CD4-positive, alpha-beta T cell treated with Interleukin-15 for 1 hour (primary cell): ENCODE measurements at places on chromosomes 6 and 20.
A peak's percentile ranks its signal among the peaks of the same experiment; 100 is the strongest.

DNA sequence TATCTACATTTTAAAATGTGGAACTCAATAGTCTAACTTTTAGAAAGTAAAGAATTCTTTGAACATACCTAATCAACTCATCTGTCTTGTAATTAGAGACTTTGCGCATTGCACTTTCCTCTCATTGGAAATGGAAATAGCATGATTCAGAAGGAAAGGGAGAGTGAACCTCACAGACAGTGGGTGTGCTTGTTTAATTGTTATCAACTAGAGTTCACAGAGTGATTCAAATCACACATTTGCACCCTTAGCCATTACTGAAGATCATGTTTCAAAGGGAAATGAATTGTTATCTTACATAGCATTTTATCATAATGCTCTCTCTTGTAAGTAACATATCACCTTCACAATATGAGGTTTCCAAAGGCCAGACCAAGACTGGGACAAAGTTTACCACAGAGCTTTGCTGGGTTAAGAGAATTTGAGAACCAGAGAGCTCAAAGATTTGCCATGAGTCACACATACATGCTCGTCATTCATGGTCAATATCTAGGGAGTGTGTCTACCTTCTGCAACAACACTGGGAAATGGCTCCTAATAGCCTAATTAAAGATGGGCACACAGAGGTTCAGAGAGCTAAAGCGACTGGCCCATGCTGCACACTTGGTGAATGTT lies 21.5 kb downstream of the GSTA3 start:
- DNase-seq = no peak

DNA sequence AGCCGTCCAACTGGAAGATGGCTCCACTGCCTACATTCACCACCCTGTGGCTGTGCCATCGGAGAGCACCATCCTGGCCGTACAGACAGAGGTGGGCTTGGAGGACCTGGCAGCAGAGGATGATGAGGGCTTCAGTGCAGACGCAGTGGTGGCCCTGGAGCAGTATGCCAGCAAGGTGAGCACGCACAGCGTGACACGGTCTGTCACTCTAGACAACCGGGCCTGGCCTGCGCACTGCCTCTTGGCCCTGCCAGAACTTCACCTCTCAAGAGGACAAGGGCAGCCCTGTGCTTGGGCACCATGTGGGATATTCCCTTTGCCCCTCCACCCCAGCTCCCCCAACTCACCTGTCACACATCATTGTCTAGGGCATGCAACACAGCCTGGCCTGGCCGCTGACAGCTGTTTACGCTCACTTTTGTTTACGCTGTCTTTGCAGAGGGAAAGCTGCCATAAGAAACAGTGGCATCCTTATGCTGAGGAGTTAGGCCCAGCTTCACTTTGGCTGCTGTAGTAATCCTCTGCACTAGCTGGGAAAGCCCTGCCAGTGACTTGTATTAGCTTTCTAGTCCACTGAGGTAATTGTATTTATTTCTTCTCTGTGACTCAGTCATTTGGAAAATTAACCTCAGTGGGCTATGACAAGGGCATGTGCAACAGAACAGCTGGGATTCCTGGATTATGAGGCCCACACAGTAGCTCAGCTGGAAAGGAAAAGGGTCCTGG lies 9.8 kb upstream of the DEF6 start:
- no peak for DNase-seq

- no peak for DNase-seq
These were observed 19.5 kb upstream of the DEFB113 start for GRCh38 chr6:49988900-49989299.

DNA sequence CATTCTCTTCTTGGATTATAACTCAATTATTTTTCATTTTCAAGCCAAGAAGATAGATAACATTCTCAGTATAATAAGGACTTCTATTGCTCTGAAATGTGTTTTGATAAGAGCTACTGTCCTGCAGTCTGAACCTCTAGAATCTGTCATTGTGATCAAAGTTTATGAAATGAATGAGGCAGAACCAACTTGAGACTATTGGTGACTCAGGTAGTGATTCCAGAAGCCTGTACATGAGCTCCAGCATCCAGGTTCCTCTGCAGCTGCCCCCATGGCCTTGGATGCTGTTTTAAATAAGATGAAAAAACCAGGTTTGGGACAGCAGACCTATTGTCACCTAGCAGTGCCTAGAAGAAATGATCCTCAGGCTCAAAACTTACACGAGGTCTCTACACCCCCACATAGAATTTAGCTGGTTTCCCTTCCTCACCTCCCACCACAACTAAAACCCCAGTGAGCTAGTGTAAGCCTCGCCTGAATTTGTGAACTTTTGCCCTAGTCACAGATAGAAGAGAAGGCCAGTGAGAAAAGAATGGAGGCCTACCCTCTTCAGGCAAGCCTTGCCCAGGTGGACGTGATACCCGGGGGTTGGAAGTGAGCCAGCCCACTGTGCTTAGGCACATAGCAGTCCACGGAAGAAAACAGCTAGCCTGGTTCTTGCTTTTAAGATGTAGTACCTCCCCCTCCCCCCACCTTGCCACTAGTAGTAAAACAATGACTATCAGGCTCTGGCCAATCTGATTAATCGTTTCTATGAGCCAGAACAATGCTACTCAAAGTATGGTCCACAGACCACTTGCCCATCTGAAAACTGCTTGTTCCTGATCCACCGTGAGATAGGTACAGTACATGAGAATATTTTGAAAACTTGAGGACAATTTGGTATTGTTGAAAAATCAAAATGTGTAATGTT lies 73.0 kb upstream of the SYNJ2 start:
- DNase-seq = no peak

GRCh38 chr6:17130786-17131185 lies 28.9 kb downstream of the STMND1 start:
- DNase-seq = no peak

DNA sequence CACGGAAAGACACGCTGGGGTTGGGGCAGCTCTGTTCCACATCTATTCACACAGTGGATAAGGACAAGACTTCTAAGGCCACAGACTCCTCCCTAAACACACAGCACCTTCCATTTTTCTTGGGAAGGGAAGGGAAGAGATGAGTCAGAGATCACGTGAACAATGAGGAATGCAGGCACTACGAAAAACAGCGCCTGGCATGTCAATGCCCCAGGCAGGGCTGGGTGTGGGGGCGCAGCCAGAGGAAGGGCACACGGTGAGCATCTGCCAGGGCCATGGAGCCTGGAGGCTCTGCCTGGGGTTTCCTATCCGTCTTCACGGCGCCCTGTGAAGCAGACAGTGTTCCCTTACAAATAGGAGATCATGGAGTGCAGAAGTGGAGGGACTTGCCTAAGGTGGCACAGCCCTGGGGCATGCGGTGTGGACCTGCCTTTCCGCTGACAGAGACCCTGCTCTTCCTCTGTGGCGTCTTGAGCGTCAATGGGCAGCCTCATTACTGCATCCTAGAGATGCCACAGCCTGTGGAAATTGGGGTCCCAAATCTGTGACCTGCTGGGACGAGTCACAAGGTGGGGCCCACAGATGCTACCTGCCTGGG lies 15.4 kb downstream of the UNC93A start:
- no peak for DNase-seq

- no peak for DNase-seq
These were observed 9.8 kb downstream of the MMUT start for GRCh38 chr6:49453221-49453620.

- no peak for DNase-seq
These were observed 80.1 kb upstream of the NXT1 start for GRCh38 chr20:23270382-23270911.

- DNase-seq = peak; percentile 45
These were observed 770 bp downstream of the KIF3B start for GRCh38 chr20:32278199-32278643.

DNA sequence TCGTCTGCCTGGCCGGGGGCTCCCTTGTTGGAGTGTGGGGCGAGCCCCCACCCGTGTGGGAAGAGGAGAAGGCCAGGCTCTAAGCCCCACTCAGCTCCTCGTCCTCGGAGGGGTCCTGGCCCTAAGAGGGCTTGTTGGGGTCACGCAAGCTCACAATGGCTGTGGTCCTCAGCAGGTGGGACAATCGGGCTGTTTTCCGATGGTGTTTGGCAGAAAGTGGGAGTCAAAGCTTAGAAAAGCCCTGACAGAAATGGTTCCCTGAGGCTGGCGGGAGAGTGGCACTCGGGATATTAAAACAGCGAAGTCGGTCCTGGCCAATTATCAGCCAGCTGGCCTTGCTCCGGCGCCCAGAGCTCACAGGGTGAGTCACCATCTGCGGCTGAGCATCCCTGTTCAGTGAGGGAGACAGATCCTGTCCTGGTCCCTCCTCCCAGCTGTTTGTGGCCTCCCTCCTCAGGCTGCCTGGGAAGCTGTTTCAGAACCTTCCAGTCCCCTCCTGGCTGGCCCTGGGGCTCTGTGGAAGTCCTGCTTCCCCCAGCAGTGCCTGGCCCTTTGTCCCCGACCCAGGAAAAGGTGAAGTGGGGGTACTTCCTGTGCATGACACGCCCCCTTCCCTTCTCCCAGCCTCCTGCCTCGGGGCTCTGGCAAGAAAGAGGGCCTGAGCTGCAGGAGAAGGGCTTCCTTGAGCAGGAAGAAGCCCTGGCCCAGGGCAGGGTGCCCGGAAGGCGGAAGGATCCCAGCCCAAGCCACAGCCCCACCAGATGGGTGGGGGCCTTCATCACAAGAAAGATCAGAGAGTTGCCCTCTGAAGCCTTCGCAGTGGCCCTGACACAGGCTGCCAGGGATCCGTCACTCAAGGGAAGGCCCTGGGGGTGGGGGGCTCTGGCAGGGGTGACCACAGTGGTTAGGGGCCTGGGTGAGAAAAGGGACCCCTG lies 53.6 kb upstream of the BHLHE23 start:
- DNase-seq = no peak

DNA sequence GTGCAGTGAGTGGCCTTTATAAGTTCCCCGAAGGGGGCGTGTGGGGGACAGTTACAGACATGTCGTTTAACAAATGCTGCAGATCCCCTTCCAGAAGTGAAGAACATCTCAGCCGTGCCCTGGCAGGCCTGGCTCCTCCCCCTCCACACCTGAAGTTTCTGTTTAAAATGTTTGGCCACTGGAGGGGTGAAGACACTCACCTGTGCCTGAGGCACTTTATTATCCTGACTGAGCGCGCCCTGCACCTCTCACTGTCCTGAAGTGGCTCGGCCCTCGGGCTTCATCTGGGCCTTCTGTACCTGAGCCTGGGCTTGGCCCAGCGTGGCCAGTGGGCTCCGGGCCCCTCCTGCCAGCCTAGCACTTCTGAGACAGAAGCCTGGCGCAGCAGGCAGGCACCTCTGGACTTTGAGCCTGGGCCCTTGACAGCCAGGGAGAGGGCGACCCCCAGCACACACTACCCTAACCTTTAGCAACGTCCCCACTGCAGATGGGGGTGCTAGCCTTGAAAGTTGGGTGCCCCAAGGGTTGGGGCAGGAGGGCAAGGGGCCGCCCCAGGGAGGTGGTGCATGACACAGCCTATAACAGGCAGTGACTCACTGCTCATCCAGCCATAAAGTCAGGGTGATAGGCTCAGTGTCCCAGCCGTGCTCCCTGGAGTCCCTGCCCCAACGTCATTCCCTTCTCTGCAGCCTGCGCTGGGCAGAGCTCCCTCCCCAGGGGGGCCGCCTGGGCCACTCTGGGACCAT lies 13.6 kb upstream of the GATA5 start:
- no peak for DNase-seq

DNA sequence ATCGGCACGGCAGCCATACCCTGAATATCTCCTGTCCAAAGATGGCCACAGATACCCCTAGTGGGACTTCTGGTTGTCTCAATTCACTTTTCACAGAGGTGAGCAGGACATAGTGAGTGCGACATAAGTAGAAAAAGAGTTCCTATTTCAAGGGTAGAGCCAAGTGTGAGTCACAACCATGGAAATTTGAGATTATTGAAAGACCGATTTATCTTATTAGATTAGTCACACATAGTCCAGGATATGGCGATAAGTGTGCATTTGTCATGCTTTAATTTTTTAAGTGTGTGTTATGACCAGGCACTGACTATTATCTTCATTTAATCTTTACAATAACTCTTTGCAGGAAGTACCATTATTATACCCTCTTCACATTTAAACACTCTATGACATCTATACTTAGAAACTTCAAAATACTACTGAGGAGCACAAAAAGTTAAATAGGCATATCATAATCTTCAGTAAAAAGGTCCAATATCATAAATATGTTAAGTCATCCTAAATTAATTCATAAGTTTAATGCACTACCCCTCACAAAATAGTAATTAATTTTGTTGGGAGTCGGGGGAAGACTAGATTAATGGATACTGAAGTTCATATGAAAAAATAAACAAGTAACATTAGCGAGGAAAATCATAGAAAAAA lies 13.4 kb upstream of the TNFAIP3 start:
- DNase-seq = no peak

- DNase-seq = no peak
These were observed 3.2 kb downstream of the ARFGEF2 start for GRCh38 chr20:48924756-48925109.

DNA sequence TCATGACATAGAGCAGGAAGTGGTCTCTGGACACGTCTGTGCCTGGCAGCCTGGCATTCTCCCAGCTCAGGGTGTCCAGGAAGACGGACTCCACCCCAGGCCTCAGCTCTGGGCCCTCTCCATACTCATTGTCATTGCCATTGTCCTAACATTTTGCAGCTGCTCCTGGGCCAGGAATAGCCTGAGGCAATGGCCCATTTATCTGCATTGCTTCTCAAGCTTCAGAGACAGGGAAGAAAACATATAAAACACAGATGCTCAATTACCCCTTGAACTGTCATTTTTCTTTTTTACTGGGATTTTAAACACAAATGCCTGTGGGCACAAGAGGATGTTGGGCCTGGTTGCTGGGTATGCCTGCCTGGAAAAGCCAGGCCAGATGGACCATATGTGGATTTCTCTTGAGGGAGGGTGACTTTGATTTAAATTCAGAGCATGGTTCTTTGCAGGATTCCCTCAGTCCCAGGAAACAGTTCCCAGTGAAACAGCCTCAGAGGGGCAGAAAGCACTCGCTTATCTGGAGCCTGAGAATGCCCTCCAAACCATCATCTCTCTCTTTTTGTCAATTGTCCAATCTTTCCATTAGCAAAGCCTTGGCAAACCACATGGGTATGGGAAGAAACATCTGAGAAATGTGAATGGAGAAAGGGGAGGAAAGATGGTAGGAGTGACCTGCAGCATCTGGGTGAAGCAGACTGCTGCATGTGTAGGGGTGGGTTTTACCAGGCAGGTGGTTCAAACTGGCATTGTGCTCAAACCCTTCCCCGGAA lies 17.9 kb downstream of the LAMP5 start:
- DNase-seq = no peak

GRCh38 chr6:168403370-168404005 lies 37.5 kb upstream of the SMOC2 start:
- no peak for DNase-seq
